ENCODE measurements at places on chromosomes 7 and 10.

- DNase-seq, result no peak
These were observed 731.5 kb downstream of the XPNPEP1 start for GRCh38 chr10:109191823-109192222.

DNA sequence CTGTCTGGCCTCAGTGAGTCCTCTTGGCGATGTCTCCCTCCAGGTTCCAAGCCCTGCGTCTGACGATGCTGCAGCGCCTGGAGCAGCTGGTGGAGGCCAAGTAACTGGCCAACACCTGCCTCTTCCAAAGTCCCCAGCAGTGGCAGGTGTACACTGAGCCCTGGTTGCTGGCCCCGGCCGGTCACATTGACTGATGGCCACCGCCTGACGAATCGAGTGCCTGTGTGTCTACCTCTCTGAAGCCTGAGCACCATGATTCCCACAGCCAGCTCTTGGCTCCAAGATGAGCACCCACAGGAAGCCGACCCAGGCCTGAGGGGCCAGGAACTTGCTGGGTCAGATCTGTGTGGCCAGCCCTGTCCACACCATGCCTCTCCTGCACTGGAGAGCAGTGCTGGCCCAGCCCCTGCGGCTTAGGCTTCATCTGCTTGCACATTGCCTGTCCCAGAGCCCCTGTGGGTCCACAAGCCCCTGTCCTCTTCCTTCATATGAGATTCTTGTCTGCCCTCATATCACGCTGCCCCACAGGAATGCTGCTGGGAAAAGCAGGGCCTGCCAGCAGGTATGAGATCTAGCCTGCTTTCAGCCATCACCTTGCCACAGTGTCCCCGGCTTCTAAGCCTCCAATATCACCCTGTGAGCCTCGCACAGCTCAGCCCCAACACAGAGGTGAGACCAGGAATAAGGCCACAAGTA is 7.3 kb upstream of the ZNF22 start:
- no peak for DNase-seq

GRCh38 chr7:19133886-19134285 is 11.3 kb downstream of the FERD3L start:
- DNase-seq, result no peak

- DNase-seq, result no peak
These were observed 880 bp downstream of the HERC4 start for GRCh38 chr10:68074031-68074774.

DNA sequence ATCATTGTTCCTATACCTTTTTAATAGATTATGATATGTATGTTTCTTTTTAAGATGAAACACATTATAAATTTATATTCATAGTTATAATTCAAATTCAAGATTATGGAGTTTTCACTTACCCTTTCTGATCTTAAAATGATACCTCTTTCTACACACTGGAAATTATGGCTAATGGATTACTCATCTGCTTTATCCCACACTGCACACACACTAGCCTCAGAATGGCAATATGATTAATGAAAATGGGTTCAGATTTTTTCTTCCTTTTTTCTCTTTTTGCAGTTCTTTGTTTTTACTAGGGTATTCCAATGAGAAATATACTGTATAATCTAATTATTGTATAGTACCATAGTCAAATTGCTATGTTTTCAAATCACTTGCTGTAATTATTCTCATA is 82.3 kb upstream of the FZD1 start:
- DNase-seq, result no peak

- DNase-seq, result no peak
These were observed 24.3 kb downstream of the FBXW4 start for GRCh38 chr10:101670635-101671034.

GRCh38 chr10:103442031-103442461 is 10.1 kb downstream of the CALHM2 start:
- DNase-seq, result no peak

DNA sequence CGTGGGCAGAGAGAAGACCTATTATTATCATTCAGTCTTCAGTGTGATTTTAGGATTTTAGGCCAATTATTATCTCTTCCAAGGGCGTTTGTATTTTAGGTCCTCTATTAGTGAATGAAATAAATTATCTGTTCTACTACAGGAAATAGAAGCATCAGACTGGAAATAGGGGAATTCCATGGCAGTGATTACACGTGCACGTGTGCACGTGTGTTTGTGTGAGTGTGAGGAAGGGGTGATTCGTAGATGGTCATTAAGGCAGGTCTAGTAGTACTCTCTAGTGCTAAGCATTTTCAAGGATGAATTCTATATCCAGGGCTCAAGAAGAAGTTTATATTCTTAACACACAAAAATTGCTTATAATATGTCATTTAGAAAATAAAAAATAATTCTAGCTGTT is 623.2 kb downstream of the GATA3 start:
- DNase-seq, result no peak

- no peak for DNase-seq
These were observed 110.8 kb downstream of the MYL10 start for GRCh38 chr7:101518336-101518735.

DNA sequence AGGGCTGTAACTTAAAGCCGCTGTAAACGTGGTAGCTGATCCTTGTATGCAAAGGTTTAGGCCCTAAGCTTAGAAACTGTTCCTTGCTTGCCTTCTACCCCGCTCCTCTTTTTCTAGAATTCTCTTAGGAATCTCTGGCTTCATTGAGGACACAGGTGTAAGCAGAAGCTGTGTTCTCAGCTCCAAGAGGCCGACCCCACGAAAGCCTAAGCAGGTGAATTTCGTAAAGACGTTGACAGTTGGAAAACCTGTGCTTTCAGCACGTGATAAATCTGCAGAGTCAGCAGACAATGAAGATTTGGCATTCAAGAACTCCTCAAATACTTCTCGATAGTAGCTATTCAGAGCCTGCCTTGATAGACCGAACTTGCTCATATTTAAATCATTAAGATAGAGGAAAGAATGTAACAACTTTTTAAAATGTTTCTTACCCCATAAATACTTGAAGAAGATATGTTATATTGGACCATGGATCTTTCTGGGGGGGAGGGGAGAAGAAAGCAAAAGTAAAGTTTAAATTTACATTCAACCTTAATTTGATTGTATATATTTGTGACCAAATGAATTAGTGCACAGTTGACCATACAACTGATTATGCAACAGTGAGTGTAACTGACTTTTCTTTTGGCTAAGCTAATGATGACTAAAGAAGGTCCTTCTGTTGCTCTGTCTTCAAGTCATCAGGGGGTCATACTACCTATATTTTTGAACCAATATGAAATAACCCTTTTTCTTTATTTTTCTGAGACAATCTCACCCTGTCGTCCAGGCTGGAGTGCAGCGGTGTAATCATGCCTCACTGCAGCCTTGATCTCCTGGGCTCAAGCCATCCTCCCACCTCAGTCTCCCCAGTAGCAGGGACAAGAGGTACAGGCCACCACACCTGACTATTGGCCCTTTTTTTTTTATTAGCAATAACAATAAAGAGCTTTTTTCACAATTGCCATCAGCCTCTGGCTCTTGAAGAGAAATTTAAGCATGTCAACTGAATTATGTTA is 1.2 kb upstream of the GDI2 start:
- DNase-seq, result no peak

GRCh38 chr7:96832092-96832662 is 122.5 kb upstream of the SEM1 start:
- DNase-seq, result no peak

GRCh38 chr7:68258609-68259008 is 1262.0 kb downstream of the TYW1 start:
- no peak for DNase-seq

GRCh38 chr7:120441850-120442249 is 168.9 kb downstream of the KCND2 start:
- no peak for DNase-seq

DNA sequence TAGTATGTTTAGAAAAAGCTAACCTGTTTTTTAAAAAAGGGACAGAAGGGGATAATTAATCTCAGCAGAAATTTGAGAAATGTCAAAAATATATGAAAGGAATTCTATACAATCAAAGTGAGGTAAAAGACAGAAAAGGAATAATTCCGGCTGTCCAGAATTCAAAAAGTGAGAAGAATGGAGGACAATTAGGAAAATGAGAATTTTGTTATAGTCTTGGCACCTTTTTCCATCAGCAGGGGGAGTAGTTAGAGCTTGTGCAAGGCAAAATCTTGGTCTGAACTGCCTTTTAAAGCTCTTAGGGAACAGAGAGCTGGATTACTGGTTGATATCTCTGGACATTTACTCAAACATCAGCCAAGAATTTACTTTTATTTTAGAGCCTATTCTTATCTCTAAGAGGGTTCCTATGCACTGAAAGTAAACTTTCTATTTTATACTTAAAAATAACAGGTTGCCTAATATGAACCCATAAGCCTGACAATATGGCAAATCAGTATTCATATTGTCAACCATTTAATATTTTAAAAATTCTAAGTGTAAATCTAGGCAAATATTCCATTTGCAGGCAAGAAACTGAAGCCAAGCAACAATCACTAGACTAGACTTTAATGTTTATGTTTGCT is 185.6 kb downstream of the ANK3 start:
- DNase-seq, result no peak

- DNase-seq, result no peak
These were observed 289.1 kb upstream of the PHF14 start for GRCh38 chr7:10684606-10685005.

DNA sequence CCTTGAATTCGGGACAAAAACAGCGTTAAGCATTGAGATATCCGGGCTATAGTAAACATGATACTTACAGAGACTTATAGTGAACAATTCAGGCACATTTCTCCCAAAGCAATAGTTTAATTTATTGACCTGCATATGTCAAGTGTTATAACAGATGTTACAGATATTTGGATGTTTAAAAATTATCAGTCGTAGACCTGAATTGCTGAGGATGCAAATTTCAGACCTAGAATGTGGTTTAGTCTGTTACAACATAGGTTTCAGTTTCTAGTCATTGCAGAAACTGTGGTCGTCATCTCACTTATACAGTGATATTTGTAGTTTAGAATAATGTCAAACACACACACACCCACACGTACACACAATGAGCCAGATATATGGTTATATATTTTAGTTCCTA is 85.2 kb downstream of the VTI1A start:
- no peak for DNase-seq

DNA sequence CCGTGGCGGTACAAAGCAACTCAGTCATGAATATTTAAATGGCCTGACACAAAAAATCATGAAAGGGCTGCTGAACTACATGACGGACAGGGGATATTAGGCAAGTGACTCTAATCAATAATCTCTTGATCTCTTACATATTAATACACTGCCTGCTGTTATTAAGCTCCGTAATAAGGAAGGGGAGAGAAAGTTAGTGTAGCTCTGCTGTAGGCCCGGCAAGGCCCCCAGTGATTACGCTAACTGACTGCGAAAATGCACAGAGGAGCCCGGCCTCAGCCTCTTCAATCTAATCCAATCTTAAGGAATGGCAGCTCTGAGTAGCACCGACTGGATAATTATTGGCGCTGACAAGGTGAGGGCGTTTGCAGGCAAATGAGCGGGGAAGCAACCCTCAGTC is 583.5 kb upstream of the MKI67 start:
- no peak for DNase-seq

DNA sequence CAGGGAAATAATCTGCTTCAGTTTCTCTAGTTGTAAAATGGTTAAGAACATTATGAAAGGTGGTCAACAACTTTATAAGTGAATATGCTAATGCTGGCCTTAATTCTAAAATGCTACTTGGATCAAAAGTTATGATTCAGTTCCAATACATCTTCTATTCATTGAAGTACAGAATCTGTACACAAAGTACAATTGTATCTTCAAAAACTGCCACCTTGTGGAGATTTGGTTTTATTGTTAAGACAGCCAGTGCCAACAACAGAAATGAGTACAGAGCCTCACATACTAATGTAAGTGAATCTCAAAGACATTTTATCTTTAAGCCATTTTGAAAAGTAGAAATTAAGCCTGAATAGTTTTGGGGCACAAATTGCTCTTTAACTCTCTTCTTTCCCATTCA is 194.0 kb downstream of the CFTR start:
- DNase-seq, result no peak

- no peak for DNase-seq
These were observed 218.0 kb downstream of the LRMDA start for GRCh38 chr10:75649466-75649865.
